ENCODE measurements at places on chromosomes 2 and 18.

DNA sequence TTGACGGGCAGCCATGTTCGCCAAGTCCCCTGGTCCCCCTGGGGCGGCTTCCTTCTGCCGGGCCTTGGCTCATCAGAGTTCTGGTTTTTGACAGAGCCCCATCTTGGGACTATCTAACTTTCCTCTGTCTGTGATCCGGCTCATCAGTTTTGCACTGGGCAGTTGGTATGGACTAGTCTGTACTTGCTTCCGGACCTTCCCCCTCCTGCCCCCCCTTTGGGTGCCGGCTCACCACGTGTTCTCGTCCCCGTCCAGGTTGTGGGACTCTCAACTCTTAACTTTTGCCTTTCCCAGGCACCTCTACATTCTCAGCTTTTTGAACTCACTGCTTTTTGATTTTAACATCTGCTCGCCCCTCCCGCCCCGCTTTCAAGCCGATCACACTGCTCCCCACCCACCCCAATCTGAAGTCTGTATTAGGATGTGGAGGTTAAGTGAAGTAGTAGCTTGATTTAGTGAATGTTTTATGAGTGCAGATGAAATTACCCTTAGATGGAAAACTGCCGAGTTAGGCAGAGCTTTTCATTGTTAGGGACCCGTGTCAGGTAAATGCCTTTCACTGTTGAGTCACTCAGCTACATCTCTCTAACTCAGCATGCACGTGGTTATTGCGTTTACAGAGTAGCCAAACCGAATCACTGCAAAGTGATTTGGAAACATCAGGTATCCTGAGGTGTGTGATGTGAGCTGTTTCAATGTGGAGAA lies 874 bp downstream of the WDR43 start:
- DNase-seq: peak; percentile 2

- DNase-seq: no peak
Measured at GRCh38 chr2:152617456-152618192, 99.6 kb downstream of the PRPF40A start.

DNA sequence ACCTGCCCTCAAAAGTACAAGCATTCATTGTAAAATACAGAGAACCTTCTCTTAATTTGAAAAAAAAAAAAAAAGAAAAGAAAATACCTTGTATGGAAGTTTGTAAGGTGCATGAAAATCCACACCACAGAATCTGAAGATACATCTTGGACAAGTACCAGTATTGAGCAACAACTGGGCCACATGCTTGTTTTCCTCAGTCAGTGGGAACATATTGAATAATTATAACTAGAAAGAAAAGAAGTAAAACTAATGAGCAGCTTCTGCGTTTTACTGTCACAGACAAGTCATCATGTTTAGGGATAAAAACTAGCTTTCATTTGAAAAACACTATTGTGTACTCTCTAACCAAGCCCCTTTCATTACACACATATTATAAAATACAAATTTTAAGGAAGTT lies 5.8 kb upstream of the PEX13 start:
- no peak for DNase-seq

- no peak for DNase-seq
Measured at GRCh38 chr2:74881176-74881575, 47.2 kb downstream of the HK2 start.

GRCh38 chr2:20092226-20092900 lies 40.9 kb upstream of the LAPTM4A start:
- no peak for DNase-seq

DNA sequence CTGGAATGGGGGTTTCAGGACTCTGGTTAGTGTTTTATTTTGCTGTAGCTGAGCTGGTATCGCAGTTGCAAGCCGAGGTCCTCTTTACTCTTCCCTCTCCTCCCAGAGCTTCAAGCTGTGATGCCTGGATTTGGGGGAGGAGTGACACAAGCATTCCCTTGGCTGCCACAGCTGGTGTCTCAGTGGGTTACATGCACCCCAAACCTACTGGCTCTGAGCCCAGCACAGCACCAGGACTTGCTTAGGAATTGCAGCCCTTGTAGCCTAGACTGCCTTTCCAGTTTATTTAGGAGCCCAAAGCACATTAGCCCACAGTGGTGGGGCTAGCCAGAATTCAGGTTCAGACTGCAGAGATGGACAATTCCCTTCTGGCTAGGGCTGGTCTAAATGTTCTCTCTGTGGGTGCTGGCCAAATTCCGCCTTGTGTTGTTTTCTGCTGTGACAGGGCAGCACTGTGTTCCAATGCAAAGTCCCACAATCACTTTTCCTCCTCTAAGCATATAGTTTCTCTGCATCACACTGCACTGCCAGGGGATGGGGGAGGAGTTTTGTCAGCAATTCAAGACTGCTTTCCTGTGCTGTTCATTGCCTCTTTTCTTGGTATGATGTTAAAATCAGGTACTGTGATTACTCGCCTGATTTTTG lies 122.8 kb downstream of the SLC4A10 start:
- DNase-seq: no peak

- no peak for DNase-seq
Measured at GRCh38 chr18:34358923-34359322, 134.2 kb upstream of the NOL4 start.

- no peak for DNase-seq
Measured at GRCh38 chr2:831622-832021, 119.0 kb upstream of the SNTG2 start.

DNA sequence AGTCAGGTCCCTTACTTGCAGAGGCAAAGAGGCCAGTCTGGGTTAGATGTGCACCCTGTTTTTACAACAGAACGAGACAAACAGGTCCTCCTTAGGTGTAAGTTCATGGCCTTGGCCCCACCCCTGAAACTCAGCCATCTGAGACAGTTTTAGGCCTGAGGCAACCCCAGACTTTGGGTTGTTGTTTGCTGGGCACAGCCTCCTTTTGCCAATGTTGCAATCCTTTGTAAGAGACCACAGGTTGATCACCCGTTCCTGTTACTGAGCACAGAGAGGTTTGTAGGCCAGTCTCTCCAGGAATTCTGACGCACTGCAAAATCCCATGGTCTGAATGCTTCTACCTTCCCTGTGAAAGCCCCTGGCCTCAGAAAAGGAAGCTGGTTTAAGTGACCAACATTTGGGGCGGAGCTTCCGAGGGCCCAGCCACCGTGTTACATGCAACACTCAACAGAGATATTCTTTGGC lies 15.5 kb upstream of the IL1RN start:
- no peak for DNase-seq

DNA sequence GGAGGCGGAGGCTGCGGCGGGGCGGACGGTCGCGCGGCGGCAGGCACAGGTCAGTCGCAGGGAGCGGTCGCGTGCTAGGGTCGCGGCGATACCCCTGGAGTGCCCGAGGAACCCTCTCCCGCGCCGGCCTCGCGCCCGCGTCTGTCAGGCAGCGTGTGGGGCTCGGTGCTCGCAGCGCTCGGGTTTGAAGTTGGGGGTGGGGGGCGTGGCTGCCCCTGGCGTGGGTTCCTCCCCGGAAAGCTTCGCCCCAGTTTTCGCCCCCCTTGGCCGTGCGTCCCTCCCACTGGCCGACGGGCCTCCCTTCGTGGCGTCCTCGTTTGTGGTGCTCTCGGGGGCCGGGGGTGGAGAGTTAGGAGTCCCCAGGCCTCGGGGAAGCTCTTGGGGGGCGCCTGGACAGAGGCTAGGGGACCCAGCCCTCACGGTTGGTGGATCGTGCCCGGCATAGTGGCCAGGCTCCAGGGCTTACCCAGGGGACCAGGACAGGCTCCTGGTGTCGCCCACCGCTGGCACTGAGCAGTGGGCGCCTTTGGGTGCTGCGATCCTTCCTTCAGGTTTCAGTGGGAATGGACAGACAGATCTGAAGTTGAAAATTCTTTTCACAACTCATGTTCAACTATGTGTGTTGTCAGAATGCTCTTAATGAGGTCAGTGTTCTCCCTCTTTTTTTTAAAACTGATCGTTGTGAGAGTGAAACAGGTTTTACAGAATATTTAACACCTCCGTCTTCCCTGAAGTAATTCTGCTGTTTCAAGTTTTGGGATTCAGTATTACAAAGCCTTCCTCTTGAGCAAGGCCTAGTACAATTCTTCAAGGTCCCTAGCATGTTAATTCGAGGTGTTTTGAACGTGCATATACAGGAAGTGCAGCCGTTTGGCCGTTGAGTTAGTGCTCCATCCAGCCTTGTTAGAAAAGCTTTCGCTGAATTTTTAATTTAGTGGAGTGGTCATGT lies 604 bp downstream of the RALBP1 start:
- DNase-seq: peak; percentile 43

DNA sequence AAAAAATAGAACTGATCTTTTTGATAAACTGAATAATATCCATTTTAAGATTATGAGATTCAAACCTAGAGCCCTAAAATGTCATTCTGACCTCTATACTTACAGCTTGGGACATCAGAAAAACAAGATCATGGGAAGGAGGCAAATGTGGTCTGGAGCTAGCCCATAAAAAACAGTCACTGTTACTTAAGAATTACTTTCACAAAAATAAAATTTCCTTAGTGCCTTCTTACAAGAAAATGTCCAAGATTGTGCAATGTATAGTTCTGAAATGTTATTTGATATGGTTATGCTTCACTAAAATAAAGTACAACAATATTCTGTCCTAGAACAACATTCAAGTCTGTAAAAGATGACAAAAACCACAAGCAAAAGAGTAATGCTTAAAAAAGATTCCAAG lies 247.6 kb downstream of the DYM start:
- DNase-seq: no peak

DNA sequence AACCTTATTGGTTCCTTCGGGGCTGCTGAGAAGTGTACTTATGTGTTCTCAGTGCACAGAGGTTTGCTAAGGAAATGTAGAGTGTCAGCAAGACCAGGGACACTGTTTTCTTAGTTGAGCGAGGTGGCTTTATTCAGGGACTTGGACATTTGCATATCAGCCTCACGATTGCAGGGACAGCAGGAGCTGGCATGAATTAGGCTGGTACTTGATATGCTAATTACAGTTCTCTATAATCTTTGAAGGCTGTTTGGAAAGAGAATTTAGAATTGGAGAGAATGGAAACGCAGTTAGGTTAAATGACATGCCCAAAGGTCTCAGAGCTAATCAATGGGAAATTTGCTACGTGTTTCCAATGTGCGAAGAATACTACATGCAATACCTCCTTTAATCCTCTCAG lies 18.7 kb upstream of the MTCL1 start:
- DNase-seq: peak; percentile 44

- no peak for DNase-seq
Measured at GRCh38 chr18:24010673-24011072, 3.9 kb upstream of the TTC39C start.

- peak; percentile 32 for DNase-seq
Measured at GRCh38 chr18:33761363-33761762, 183.3 kb downstream of the ASXL3 start.

DNA sequence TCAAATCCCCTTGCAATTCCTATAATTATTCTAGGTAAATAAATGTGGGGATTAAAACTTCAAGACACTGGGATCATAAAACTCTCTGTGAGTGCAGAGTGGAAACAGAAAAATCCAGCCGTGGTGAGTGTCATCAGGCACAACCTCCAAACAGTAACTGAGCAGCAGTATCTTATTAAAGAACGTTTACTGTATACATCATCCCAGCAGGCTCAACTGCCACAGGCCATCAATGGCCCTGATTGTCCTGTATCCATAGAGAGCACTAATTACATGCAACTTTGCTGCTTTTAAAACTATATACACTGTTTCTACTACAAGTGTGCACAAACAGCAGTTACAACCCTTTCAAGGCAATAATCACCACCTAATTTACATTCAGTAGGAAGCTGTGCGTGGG lies 23.9 kb downstream of the GAREM1 start:
- peak; percentile 48 for DNase-seq
